ENCODE measurements at places on chromosomes 2 and 18.

- no peak for DNase-seq
Observed at GRCh38 chr2:239461291-239462190, 60.7 kb upstream of the HDAC4 start.

GRCh38 chr2:175476948-175477347, 295.4 kb upstream of the ATP5MC3 start:
- DNase-seq: no peak

DNA sequence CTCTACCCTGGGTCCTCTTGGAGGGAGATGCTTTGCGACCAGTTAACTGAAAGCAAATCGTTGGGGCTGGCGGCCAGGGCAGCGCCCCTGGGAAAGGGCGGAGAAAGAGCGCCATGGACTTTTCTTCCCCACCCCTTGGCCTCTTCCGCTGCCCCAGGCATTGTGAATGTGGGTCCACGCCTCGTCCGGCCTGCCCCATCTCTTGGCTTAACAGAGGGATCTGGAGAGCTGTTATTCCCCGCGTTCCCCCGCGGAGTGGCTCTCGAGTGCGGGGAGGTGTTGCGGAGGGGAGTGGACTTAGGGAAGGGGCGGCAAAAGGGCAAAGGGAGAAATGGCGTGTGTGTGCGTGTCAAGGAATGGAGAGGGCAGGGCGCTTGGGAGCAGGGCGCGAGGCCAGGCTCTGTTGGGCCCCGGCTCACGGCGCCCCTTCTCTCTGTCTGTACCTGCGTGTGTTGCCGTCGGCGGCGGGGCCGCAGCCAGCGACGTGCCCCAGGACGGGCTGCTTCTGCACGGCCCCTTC, 6.6 kb downstream of the EMX1 start:
- no peak for DNase-seq

- DNase-seq: no peak
Observed at GRCh38 chr2:73965053-73965452, 19.7 kb upstream of the TET3 start.

DNA sequence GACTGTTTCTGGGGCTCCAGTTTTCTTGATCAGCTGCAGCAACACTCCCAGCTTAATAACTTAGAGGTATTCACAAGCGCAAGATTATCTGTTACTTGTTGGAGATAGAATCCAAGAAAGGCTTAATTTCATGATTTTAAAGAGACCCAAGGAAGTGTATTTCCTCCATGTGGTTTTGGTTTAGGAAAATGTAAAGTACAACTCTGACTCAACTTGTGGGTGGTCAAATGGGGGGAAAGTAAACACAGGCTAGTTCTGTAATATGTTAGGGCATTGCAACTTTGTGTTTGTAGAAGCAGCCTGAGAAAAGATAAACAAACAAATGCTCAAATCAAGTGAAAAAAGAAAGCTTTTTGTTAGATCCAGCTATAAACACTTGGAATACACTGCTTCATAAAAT, 90.1 kb upstream of the COL3A1 start:
- DNase-seq: no peak

- no peak for DNase-seq
Observed at GRCh38 chr2:216490061-216490460, 8.6 kb upstream of the RPL37A start.

DNA sequence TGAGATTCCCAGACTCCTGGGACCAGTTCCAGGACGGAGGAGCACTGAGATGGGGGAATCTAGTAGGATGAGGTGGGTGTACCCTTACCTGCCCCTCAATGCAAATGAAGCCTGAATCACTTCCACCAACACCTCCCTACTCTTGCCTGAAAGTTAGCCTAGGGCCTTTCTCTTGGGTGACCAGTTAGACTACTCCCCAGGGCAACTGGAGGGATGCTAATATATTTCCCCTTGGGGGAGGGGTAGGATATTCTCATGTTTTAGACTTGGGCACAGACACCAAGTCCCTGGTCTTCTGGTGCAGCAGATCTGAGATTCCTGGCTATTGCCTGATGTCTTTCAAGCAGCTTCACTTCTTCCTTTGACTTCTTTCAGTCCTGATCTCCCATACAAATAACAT, 334.5 kb downstream of the ALK start:
- no peak for DNase-seq

All from activated CD4-positive, alpha-beta T cell treated with anti-CD3 and anti-CD28 coated beads, Interleukin-2, amount 50 U/mL, for 24 hours (primary cell).